ENCODE measurements at places on chromosomes 3 and 15. TPM values are rescaled to one million over a fixed set of nuclear protein-coding genes. Genes with fewer than 3 reads are reported as not detected.

Gene IL12A
- total RNA-seq: 0.64 TPM

Gene GOLGA8Q
- total RNA-seq: 0.43 TPM

Gene ERICH6
- 0.43 TPM for total RNA-seq

Gene ARHGEF26
- 1.7 TPM for total RNA-seq

Gene CNOT10
- total RNA-seq: 28.7 TPM

Gene CPLX3
- total RNA-seq: not detected

Gene DPPA2
- total RNA-seq: not detected

Gene ENTPD3
- total RNA-seq: not detected

Gene ATP8B4
- total RNA-seq: 90.2 TPM

Gene UBE3A
- 96.7 TPM for total RNA-seq

Gene INAFM2
- total RNA-seq: 11.9 TPM

Gene CASR
- total RNA-seq: not detected

Gene TLNRD1
- 13.4 TPM for total RNA-seq

Gene KATNBL1
- total RNA-seq: 53.8 TPM

Gene ADGRG7
- not detected for total RNA-seq

Gene GP5
- not detected for total RNA-seq

Gene PEX5L
- under 0.01 TPM for total RNA-seq

Gene SLC6A20
- not detected for total RNA-seq

Gene ATP13A5
- total RNA-seq: not detected

Gene CCDC9B
- 40.3 TPM for total RNA-seq

Gene GP9
- not detected for total RNA-seq

Gene CIB2
- total RNA-seq: 4.8 TPM

Gene MRAS
- total RNA-seq: 46.4 TPM

Gene SERINC4
- total RNA-seq: under 0.01 TPM

Gene OR5K2
- total RNA-seq: not detected

Gene GHSR
- not detected for total RNA-seq

Gene SPSB4
- not detected for total RNA-seq

Gene MAGEL2
- not detected for total RNA-seq

Gene LRRC2
- 5.2 TPM for total RNA-seq

Gene BCL2A1
- total RNA-seq: not detected

Gene IGDCC3
- total RNA-seq: under 0.01 TPM

Gene MKRN2OS
- total RNA-seq: not detected

Gene PPP4R2
- 62.2 TPM for total RNA-seq

Gene MUSTN1
- not detected for total RNA-seq

Gene ETV5
- 54.8 TPM for total RNA-seq

Gene SKOR1
- not detected for total RNA-seq

Gene RFX7
- 9.9 TPM for total RNA-seq
